Activated T-helper 1 cell treated with Interleukin-2 at 50 U/mL for 16 hours (primary cell): ENCODE measurements at places on chromosomes 2 and 18.

- DNase-seq, result no peak
Measured at GRCh38 chr2:160742667-160743066, 249.1 kb upstream of the RBMS1 start.

- DNase-seq, result no peak
Measured at GRCh38 chr2:172090044-172090961, 5.0 kb downstream of the DLX1 start.

DNA sequence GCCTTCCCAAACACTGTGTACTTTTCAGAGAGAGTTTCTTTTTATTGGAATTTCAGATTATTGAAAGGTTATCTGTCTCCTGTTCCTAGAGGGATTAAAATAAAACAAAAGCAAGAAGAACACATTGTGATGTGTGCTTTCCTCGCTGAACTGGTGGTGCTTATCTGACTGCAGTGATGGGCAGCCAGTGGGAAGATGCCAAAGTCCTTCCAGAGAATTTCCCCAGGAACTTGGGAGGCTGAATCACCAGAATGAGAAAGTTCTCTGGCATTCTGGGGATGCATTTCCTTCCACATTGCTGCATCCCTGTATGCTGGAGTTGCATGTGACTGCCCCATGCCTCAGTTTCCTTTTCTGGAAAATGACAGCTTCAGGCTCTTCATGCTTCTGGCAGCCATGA is 53.9 kb upstream of the SEC11C start:
- DNase-seq, result no peak

GRCh38 chr2:102455061-102455670 is 17.9 kb upstream of the SLC9A4 start:
- no peak for DNase-seq
